Stimulated activated CD4-positive, alpha-beta T cell treated with anti-CD3 and anti-CD28 coated beads, TNF-alpha, amount 100 ng/mL, for 1 hour (primary cell): ENCODE measurements at places on chromosomes 7 and 10.

DNA sequence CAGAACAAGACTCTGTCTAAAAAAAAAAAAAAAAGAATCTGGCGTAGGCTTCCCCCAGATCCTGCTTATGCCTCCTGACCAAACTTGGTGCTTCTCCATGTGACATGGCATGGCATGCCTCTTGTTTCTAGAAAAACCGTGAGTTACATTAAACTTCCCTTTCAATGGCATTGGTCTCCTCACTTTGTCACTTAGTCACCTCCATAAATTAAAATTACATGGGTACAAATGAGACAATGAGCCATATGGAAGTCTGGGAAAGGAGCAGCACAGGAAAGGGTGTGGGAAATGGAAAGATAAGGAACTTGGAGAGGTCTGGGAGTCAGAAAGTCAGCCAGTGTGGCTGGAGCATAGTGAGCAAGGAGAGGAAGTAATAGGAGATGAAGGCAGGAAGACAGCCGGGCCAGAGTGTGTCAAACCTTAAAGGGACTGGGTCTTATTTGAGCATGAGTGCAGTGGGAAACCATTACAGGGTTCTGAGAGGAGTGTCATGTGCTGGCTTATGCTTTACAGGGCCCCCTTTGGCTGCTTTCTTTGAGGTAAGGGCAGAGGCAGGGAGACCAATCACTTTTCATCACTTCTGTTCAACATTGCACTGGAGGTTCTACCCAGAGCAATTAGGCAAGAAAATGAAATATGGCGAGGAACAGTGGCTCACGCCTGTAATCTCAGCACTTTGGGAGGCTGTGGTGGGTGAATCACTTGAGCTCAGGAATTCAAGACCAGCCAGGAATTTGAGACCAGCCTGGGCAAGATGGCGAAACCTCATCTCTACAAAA, 21.3 kb upstream of the ZMIZ2 start:
- DNase-seq: no peak

DNA sequence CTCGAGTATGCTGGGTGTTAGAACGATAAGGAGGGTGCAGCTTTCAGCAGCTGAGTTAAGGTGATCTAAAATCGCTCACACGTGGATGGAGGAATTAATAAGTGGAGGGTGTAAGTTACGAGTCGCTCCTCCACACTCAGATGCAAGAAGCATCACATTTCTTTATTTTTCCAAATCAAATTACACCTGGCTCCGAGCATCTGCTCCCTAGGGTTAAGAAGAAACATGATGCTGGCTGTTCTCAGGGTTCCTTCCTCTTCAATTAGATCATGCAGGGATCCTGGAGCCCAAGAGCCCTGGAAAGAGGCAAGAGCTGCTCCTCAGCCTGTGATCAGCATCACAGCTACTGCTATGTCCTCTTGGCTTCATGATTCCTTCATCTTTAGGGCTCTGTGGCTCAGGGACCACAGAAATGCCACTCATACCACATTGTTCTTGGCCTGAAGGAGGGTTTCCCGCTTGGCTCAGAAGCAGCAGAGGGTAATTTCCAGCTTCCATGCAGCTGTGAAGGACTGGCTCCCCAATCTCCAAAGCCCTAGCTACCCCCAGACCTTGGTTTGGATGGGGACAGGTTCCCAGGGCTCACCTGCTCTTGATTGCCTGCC, 235.9 kb upstream of the ZNF32 start:
- DNase-seq: no peak

DNA sequence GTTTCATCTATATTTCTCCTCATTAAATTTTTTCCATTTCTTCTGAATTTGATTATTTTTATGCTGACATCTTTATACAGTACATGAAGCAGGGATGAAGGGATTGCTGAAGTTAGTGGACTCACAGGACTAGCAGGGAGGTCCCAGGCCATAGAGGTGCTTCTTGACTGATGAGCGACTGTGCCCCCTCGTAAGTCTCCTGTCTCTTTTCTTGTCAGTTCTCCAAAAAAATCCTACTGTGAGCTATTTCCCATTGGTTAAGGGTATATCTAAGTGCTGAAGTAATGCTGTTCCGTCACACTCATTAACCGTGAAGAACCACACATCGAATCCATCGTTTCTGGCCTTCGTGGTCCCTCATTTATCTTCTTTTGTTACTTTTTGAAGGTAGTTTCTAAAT, 27.7 kb downstream of the HECW1 start:
- no peak for DNase-seq

DNA sequence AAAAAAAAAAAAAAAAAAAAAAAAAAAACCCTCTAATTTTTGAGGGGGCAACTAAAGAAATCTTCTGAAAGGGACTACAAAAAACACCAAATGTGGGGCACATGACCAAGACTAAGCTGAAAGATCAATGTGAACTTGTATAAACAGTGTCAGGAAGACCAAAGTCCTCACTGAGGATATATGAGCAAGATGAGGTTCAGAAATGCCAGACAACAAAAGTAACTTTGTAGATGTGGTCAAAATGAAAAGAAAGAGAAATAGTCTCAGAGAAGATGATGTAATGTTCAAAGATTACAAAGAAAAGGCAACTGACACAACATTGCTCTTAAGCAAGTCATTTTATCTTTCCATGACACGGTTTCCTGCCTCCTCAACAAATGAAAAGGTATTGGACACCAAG, 48.7 kb upstream of the PTPRZ1 start:
- DNase-seq: no peak

- no peak for DNase-seq
Observed at GRCh38 chr7:48113275-48113674, 24.2 kb downstream of the UPP1 start.

- DNase-seq: no peak
Observed at GRCh38 chr7:28778786-28779185, 179.3 kb downstream of the TRIL start.

DNA sequence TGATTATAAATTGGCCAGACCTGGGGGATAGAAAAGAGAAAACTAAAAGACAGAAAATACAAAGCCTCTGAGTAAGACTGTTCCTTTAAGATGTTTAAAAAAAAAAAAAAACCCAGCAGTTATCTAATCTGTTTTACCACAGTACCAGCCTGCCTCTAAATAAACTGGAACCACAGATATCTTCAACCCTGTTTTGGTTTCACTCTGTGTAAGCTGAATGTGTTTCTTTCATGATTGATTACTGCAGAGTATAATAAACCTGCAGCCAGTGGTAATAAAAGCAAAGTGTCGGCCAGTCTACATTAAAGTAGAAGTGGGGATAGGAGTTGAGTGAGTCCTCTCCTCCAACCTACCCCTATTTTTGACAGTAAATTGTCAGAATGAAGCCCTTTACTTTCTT, 40.6 kb downstream of the MGAM2 start:
- DNase-seq: no peak

DNA sequence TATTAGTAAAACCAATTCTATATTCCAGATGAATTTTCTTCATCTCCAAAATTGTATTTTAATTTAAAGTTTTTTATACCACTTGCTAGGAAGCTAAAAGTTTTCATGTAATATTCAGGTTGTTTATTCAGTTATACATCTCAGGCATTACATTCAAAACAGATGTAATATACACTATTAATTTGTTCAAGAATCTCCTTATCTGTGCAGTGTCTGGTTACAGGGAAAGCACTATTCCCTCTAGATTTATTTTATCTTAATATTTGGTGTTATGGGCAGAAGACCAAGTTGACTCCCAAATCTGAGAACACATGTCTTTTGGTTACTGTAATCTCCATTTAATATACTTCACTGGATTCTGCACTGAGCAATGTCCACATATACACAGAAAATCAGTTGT, 953.4 kb downstream of the ANKRD7 start:
- no peak for DNase-seq

GRCh38 chr10:100318207-100318606, 11.8 kb downstream of the PKD2L1 start:
- no peak for DNase-seq

- no peak for DNase-seq
Observed at GRCh38 chr7:48962821-48963505, 38.6 kb downstream of the CDC14C start.

GRCh38 chr10:12823328-12823727, 178.2 kb downstream of the CCDC3 start:
- DNase-seq: no peak

DNA sequence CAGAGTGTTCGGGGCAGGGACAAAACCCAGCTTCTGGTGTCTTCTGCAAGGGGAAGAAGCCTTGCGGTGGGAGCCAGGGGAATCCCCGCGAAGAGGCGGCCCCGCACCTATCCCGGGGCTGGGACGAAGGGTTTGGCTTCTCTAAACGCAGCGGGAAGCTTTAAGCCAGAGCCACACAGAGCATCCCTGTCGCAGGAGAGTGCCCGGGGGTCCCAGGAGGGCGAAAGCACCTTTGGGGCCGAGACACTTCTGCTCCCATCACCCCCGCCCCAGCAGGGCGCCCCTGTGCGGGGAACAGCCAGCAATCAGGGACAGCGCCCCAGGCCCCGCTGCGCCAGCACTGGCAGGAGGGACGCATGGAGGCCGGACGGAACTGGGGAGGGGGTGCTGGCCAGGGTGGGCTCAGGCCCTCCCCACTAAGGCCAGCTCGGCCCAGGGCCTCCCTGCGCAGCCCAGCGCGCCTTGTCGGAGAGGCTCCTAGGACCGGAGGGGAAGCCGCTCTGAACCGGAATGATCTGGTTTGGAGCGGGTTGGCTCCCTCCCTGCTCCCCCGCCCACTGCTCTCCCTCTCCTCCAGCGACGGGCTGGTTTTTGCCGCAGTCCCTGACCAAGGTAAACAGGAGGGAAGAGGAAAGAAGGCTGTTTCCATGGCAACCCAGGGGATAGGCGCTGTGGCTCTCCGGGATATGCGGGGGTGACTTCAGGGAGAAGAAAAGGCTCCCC, 63.9 kb downstream of the TMEM209 start:
- DNase-seq: peak; percentile 35

- DNase-seq: no peak
Observed at GRCh38 chr7:127938588-127938987, 92.6 kb downstream of the LRRC4 start.

- no peak for DNase-seq
Observed at GRCh38 chr10:24706479-24707118, 17.1 kb downstream of the ARHGAP21 start.

- no peak for DNase-seq
Observed at GRCh38 chr10:14022954-14023672, 307.6 kb downstream of the FRMD4A start.

- DNase-seq: no peak
Observed at GRCh38 chr10:6140141-6140841, 51.5 kb downstream of the RBM17 start.

GRCh38 chr7:107007007-107007891, 37.3 kb upstream of the PRKAR2B start:
- DNase-seq: no peak

DNA sequence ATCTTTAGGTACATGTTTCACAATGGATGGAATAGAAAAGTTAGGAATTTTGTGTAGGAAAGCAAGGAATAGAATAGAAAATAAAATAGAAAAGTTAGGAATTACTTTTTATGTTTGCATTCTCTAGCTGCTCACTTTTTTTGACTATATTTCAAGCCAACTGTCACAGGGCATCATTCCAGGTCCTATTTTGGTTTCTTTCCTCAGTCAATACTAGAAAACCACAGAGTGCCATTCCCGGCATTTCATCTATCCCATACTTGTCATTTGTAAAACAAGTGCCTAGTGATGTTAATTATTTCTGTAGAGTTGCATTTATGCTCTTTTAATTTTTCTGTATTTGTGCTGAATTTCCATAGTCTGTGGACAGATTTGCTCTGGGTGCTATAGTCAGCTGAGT, 66.2 kb downstream of the SDK1 start:
- DNase-seq: no peak

GRCh38 chr7:36765605-36766004, 41.3 kb upstream of the AOAH start:
- DNase-seq: no peak

DNA sequence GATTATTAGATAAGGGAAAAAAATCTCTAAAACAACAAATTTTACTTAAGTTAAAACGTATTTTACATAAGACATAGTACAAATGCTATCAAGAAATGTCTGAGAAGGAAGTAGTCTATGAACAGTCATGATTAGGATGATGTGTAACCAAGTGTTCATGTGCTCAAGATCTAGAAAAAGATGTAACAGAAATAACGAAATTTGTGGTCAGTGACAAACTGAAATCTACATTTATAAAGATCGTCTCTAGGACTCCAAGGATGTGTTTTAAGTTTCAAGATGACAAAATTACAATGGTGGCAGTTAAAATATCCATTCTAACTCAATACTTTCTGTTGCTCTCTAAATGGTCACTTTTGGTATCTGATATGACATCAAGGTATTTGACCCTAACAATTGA, 17.2 kb downstream of the PPP3CB start:
- DNase-seq: no peak

DNA sequence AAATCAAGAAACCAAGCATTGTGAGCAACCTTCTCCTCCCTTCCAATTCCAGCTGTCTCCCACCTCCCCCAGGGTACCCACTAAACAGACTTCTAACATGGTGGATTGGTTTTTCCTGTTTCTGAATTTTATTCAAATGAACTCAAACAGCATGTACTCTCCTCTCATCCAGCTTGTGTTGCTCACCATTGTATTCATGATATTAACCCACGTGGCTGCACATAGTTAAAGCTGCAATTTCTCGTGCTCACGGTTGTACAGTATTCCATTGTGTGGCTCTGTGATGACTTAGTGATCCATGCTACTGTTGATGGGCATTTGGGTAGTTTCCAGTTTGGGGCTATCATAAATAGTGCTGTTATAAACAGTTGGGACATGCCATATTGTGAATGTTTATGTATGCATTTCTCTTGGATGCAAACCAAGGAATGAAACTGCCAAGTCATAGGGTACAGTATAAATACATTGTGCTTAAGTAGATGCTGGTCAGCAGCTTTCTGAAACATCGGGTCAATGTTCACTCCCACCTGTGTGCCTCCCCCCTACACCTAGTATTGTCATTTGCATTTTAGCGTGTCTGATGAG, 124.3 kb downstream of the CACNB2 start:
- DNase-seq: no peak

GRCh38 chr7:147586526-147586925, 1004.0 kb upstream of the C7orf33 start:
- no peak for DNase-seq

DNA sequence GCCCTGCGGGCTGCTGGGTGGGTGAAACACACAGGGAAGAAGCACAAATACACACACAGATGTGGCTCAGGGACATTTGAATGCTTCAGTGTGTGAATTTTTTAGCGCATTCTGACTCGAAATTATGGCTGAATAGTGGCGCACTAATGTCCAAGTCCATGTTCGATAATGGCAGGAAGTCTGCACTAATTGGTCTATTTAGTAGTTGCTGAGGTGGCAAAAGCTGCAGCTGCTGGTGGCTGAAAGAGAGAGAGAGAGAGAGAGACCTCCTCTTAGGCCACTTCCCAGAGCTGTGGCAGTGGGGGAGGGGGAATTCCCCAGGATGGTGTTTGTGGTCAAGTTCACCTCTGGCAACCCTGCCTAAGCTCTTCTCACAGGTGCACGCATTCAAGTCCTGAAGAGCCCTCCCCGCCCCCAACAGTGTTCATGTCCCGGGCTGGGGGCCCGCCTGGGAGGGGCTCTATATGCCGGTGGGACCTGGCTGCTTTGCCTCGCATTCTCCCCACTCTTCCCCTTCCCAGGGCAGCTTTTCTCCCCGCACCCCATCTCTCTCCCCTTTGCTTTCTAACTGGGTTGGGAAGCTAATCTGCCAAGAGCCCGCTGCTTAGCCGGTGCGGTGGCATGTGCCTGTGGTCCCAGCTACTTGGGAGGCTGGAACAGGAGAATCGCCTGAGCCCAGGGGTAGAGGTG, 6.0 kb upstream of the MNX1 start:
- DNase-seq: no peak

- no peak for DNase-seq
Observed at GRCh38 chr7:101179117-101179516, 976 bp downstream of the NAT16 start.
